ENCODE measurements at places on chromosomes 5 and 9. TPM values are rescaled to one million over a fixed set of nuclear protein-coding genes. Genes with fewer than 3 reads are reported as not detected.

DNA sequence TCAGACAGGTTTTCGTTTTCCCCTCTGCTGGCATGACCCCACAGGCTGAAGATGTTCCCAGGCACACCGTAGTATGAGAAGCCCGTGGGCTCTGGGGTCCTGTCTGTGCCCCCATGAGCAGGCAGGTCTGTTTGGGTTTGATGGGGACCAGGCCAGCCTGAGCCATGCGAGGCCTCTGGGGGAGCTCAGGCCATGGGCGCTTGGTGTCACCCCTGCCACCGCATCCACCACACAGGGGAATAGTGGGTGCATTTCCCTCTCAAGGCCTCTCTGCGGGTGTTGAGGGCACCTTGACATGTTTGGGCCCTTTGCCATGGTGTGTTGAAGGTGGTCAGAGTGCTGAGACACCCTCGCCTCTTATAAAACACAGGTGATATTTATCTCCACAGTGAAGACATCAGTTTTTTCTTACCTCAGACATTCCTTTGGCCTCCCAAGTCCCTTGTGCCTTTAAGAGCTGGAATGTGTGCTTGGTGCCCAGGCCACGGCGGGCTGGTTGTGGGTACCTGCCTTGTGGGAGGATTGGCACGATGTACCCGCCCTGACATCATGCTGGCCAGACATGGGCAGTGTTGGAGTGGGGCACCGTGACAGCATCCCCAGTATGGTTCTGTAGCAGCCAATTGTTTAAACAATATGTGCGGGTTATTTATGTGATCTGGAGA is 68.3 kb downstream of the WNK2 start:
- DNase-seq, result no peak

DNA sequence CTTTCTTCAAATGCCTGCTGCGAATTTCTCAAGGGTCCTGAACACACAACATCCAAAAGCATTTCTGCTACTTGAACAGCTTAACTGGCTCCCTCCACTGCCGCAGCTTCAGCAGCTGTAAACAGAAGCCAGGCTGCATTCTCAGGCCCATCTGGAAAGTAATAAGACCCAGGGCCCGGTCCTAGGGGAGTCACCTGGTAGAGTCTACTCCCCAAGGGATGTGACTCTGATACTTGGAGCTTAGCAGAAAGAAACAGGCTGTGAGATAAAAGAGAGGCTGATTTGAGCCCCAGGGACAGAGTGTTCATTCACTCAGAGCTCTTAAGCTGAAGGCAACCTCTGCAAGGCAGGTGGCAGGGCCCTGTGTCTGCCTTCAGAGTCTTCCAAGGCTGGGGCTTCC is 356.8 kb downstream of the SPOCK1 start:
- DNase-seq, result no peak

DNA sequence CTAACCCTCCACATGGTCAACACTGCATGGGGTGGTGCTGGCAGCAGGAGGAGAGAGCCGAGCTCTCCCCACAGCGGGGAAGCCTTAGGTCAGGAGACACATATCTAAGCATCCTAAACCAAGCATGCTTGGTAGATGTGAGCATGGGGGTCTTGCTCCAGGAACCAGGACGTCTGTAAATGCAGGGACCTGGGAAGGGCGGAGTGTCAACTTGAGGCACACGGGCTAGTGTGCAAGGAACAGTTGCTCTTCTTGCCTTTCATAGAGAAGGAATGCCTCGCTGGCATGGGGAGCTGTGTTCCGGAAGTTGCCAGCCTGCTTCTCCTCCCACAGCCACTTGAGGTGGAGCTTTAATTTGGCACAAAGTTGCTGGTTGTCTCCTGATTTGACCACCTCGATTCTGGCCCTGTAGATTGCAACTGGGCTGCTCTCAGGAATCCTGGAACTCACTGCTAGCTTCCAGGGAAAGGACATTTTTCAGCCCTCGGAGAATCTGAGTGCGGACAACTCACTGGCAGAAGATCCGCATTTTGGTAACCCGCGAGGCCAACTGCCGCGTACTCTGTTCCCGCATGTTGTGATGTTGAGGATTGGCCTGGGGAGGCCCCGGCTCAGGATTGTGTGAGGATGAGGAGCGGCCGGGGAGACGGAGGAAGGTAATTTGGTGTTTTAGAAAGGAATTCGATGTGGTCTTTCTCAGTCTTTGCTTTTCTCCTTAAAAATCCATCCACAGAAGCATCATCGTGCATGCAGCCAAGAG is 370.3 kb upstream of the IRX1 start:
- no peak for DNase-seq

GRCh38 chr5:9551567-9552537 is 6.0 kb upstream of the SEMA5A start:
- DNase-seq, result no peak

DNA sequence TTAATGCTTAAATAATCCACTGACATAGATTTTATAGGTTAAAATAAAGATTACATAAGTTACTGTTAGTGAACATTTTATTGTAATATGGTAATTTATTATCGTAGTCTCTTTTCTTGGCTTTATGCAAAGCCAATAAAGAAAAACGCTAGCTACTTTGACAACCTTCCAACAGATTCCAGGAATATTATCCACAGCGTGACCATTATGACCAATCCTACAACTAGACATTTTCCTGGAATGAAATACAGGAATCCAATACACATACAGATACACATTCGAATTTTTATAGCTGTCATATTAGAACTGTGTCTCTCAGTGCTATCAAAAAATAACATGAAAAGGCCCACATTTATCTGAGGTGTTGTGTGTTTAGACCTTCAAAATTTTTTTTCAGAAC is 13.1 kb downstream of the RPS23 start:
- DNase-seq, result no peak

DNA sequence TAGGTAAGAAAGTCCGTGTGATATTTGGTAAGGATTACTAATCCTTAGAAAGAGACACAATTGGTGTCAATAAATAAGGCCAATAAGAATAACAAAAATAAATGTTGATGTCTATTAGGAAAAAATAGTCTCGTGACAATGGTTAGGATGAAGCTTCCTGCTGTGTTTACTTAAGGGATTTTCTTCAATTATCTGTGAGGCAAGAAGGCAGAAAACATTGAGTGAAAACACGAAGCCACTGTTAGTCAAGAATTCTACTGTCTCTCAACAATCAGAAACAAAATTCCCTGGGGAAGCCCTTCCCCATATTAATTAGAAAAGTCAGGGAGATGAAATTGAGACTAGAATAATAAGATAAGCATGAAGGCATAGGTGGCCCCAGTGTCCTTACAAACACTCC is 149.0 kb downstream of the SYK start:
- no peak for DNase-seq

DNA sequence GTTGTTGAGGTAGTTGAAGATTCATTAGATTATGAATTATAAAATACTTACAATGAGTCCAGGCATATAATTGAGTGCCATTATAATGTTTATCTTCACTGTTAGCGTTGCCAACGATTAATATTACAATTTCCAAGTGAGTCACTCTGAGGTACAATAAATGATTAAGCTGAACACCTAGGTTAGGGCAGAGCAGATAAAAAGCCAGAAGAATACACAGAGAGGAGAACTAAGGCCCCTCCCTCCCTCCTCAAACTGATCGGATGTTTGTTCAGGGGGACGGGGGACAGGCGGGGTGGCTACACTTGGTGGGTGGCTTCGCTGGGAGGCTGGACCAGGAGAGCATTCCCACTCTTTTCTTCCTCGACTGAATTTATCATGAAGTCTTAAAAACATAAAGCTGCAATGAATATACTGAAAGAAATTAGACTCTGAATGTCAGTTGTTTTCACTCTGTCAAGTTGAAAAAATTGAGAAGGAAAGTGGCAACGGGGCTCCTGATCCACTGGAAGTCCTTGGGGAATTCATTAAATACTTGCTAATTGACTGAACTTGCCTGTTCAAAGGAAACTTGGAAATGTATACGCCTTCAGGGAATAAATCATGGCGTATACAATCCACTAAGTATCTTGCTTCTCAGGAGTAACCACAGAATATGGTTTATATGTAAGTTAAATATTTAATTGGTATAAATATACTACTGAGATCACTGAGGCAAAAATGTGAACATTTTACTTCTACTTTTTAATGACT is 198.1 kb downstream of the TSSK1B start:
- no peak for DNase-seq

DNA sequence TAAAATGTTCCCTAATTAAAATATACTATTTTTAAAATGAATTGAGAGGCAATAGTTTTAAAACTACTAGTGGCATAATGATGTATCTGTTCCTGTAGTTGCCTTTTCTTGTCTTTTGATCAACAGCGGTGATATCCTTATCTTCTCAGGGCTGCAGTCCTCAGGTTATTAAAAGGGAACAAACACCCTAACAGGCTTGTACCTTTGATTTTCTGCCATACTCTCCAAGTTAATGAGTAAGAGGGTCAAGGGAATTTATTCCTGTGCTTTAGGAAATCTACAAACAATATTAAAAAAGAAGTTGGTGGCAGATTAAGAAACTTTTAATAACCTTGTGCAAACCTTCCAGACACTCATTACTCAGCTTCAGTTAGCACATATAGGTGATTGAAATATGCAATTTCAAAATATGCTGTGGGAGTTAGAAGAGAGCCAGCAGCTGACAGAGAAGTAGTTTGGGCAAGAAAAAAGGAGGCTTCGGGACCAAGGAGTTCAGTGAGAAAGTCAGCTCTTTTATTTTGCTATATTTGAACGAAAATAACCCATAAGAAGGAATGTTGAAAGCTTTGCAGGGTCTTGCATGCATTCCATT is 81.0 kb upstream of the TLE4 start:
- no peak for DNase-seq

GRCh38 chr9:126009047-126009446 is 261.9 kb downstream of the PBX3 start:
- DNase-seq, result no peak

GRCh38 chr5:95057615-95058014 is 227.3 kb downstream of the MCTP1 start:
- DNase-seq, result no peak

GRCh38 chr9:3868012-3868411 is 342.2 kb upstream of the RFX3 start:
- DNase-seq, result no peak

- no peak for DNase-seq
Observed at GRCh38 chr9:138105123-138105415, 227.5 kb downstream of the CACNA1B start.

DNA sequence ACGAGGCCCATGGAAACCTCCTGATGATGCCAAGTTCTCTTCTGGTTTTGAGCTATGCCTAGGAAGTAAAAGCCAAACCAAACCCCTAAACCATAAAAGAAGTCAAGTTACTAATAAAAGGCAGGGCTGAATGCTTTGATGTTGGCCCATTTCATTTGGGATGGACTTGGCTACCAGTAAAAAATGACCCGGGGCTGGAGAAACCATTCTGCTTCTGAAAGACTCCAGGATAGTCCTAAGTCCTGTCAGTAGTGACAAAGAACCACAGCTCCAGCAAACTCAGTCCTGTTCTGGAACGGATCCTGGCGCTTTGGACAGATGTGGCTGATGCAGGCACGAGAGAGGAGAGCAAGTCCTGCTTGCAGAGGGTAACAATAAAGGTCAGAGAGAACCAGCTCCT is 68.6 kb downstream of the SH3PXD2B start:
- DNase-seq, result no peak

DNA sequence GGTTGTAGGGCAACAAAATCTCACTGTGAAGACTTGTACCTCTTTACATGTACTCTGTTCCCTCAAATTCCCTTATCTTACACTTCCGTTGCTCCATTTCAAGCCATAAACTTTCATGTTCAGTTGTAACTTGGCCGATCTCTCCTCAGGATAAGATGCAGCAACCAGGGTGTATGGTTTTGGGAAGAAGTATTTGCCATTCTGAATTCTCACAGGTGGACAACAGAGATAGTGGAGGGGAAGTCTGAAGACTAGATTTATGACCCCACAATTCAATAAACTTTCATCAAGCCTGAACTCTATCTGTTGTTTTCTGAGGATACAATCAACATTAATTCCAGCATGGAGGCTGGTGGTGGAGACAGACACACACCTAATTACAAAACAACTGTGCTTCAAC is 27.5 kb downstream of the GOLGA1 start:
- no peak for DNase-seq

DNA sequence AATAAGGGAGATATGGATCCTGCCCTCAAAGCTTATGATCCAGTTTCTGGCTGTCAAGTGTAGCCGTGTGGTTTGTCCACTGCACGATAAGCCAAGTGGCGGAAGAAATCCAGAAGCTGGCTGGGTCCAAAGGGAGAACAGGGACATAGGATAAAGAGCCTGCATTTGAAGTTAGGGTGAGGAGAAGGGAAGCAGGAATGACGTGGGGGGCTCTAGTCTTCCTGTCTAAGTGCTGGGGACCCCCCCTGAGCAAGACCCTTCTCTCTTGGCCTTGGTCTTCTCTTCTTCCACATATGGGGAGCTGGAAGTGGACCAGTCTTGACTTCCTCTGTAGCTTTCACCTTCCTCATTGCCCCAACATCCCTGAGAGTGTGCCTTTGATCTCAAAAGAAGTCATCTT is 186.6 kb downstream of the FSTL4 start:
- DNase-seq, result no peak

- DNase-seq, result peak; percentile 59
Observed at GRCh38 chr5:1792842-1793266, 6.8 kb downstream of the MRPL36 start.

DNA sequence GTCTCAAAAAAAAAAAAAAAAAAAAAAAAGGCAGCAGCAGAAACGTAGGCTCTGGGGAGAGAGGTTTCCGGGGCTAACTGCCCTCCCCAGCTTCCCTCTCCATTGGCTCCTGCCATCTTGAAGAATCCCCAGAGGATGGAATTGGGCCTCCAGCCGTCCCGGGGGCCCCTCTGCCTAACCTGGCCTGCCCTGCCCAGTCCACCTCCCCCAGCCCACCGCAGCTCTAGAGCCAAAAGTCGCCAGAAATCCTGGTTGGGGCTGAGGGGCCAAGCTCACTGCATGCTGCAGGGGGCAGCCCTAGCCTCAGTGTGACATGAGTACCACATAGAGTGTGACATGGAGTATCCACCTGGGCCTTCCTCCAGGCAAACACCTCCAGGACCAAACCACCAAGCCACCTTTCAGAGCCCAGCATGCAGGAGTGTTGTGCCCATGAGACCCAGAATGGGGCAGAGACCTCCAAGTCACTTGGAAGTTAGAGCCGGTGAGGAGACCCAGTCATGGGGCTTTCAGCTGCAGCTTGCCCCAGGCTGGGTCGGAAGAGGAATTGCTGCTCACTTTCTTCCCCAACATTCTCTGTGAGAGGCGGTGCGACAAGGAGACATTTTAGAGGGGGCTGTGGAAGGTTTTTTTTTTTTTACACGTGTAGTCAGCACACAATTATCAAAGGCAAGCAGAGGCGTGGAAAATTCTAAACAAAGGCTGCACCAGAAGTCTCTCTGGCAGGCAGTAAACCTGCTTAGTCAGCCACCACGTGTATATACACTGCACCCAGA is 17.6 kb downstream of the CD74 start:
- no peak for DNase-seq

DNA sequence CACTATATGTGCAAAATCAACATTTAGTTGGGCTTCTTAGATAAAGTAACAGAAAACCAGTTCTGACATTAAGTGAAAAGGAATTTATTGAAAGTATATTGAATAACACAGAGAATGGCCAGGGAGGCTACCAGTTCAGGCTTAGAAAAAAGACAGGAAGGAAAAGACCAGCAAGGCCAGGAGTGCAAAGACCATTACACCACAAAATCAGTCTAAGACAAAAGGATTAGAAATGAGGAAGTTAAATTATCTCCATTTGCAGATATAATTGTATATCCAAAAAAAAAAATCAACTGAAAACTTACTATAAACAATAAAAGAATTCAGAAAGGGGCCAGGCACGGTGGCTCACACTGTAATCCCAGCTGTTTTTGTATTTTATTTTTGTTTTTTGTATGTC is 4.8 kb upstream of the TEX10 start:
- DNase-seq, result no peak

The REEP2 gene
- total RNA-seq, result 16.3 TPM

The ZNF300 gene
- total RNA-seq, result 1.7 TPM

The PCDHAC1 gene
- 0.24 TPM for total RNA-seq

The OR1J2 gene
- not detected for total RNA-seq

The ENTREP1 gene
- 4.1 TPM for total RNA-seq

The GRXCR2 gene
- total RNA-seq, result not detected

Measured in mucosa of descending colon (tissue), 3 donors.